DMS 273 treated with DMSO at 0.1 percent for 48 hours (cell line): ENCODE measurements at places on chromosomes 11 and 22.

DNA sequence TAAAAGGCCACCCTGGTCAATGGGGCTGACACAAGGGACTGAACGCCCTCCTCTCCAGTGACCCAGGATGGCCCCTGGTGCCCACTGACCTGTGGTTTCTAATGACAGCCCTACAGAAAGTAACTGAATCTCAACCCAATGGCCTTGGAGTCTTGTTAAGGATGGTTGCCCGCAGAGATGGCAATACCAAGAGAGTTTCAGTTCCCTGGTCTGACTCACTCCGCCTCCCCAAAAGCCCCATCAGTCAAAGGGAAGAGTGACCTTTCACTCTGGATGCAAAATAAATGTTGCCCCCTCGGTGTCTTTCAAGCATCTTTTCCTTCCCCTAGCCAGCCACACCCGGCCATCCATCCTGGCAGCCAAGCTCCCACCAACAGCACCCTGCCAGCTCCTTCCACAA is 57.7 kb upstream of the ISX start:
- DNase-seq, result no peak

GRCh38 chr11:47864901-47865300 is 16.8 kb upstream of the NUP160 start:
- no peak for DNase-seq

GRCh38 chr11:123509737-123510578 is 79.9 kb downstream of the GRAMD1B start:
- DNase-seq, result no peak

DNA sequence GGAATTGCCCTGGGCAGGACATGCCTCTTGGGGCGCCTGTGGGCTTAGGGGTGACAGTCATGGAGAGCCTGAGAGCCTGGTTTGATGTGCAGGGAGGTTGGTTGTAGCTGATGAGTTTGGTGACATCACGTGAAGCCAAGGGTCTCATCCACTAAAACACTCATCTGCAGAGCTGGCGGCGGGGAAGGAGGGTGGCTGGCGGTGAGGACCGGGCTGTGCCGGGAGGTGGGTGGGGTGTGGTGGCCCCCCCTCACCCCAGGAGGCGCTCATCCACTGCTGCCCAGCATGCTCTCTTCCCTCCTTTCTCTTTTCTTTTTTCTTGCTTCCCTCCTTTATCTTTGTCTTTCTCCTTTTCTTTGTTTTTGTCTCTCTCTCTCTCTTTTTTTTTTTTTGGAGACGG is 49.0 kb downstream of the GRAMD4 start:
- no peak for DNase-seq

DNA sequence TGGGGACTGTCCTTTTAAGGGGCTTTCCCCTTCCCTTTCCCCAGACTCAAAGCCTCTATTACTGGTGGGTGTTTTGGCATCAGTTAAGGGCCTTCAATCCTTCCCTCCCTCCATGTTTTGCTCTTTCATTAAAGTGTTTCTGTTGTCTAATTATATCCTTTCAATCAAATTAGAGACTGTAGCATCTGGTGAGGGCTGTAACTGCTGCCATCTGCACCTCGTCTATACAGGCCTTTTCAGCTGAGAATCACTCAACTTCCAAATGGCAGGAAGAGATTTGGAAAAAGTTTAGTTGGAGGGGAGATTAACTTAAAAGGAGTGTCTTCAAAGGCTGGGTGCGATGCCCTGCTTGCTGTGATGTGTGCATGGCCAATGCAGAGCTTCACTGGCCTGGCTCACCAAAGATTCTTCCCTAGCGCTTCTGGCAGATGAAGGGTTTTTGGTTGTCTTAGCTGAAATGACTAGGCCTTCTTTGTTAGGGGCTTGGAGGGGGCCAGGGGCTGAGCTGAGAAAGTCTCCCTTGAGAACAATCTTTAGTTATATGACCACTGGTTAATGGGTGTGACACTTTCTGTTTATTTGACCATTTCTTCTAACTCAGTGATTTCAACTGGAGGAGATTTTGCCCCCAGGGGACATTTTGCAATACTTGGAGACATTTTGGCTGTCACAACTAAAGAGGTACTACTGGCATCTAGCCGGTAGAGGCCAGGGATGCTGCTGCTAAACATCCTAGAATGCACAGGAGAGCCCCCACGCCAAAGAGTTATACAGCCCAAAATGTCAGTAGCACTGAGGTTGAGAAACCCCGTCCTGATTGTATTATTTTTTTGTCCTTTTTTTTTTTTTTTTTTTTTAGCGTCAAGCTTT is 7.5 kb downstream of the KREMEN1 start:
- peak; percentile 84 for DNase-seq

DNA sequence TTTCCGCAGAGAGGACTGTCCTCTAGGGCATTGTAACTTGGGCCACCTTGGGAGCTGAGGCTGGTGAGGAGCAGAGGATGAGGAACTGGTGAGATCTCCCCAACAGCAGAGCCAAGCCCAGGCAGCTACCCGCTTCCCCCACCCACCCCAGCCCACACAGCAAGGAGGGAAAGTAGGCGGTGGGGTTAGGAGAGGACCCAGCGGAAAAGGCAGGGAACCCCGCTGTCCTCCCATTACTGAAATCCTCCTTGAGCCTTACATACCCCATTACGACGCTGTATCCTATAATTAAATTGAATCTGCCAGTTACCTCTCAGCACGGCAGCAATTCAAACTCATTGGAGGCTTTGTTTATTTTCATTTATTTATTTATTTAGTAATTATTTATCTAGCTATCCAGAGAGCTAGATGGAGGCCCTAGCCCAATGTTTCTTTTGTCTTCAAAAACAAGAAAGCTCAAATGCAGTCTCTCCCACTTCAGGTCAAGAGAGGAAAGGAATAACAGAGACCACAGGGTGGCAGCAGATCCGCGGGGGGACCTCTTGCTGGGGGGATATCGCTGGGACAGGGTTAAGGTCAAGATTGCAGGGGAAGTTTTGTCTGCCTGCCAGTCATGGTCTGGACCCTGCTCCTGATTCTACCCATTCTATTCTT is 218.0 kb downstream of the ST3GAL4 start:
- no peak for DNase-seq

DNA sequence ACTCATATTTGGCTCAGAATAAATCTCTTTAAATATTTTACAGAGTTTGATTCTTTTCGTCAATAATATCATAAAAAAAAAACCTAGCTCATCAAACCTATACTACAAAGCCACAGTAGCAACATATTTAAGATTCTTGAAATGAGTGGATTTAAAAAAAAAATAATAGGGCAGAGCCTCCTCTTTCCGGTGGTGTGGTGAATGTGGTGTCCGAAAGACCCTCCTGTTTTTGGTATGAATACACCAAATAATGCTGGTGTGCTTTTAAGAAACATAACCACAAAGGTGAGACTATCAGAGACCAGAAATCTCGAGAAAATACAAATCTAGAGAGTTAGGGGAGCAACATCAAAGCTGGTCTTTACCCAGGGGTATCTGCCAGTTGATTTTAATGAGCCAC is 342.6 kb downstream of the TBC1D22A start:
- no peak for DNase-seq

GRCh38 chr11:61297746-61298145 is 2.6 kb upstream of the VWCE start:
- no peak for DNase-seq

GRCh38 chr11:44564166-44564565 is 1.3 kb upstream of the CD82 start:
- DNase-seq, result no peak

DNA sequence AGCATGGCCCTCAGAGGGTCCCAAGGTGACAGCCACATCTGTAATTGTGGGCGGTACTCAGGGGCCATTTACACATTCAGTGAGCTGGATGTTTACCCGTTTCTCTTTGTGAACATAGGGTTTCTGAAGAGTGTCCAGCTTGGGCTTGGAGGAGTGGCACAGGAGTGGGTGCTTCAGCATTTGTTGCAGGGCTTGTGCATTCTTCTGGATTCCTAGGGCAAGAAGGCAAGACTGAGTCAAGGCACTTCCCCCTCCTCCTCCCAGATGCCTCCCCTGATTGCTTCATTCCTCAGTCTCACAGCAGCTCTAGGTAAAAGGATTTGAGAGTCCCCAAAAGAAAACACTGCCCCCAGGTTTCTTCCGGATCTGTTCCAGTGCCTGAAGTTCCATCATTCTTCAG is 95.4 kb downstream of the RNF169 start:
- DNase-seq, result no peak

GRCh38 chr11:33394431-33395109 is 137.4 kb downstream of the HIPK3 start:
- DNase-seq, result no peak

- no peak for DNase-seq
Observed at GRCh38 chr11:64144587-64145472, 21.1 kb downstream of the MACROD1 start.

DNA sequence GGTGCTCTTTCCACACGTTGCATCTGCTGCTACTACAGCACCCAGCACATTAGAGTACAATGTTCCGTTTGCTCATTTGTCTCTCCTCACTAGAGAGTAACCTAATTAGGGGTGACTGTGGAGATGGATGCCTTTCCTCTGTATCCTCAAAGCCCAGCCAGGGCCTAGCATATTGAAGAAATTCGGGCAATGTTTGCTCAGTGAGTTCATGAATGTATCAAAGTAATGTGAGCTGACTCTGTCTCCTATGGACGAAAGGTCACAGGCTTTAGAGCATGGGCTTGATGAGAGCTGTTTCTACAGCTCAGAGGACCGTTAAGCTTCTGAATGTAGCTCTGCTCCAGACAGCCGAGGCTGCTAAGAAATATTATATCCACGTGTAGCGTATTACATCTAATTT is 67.5 kb downstream of the C11orf58 start:
- no peak for DNase-seq

GRCh38 chr11:953512-953911 is 27.8 kb downstream of the AP2A2 start:
- DNase-seq, result no peak

- DNase-seq, result peak; percentile 2
Observed at GRCh38 chr11:85941380-85941973, 86.3 kb downstream of the CCDC83 start.

GRCh38 chr11:36976741-36977140 is 378.7 kb upstream of the RAG2 start:
- DNase-seq, result no peak

DNA sequence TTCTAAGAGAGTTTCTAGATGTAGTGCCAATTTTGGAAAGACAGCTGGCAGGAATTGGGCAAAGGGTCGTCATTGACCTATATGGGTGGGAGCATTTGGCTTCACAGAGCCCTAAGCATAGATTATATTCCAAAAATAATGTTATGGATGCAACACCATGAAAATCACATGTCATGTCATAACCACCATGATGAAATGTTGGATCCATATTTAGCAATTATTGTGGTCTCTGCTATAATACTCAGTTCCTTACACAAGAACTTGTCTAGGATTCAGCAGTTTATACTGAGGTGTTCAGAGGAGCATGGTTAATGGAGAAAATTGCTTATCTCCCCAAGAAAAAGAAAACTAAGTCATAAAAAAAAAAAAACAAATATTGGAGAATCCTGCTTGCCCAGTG is 31.6 kb downstream of the NTM start:
- no peak for DNase-seq

- DNase-seq, result no peak
Observed at GRCh38 chr22:29184849-29185490, 20.7 kb upstream of the EMID1 start.

- DNase-seq, result no peak
Observed at GRCh38 chr11:114059278-114059983, at the start of gene ZBTB16. Gene ZBTB16 (plus strand): TSS chr11:114059711. CDS start chr11:114063301, 3,590 bp downstream.

GRCh38 chr22:40808018-40808841 is 10.9 kb downstream of the SLC25A17 start:
- no peak for DNase-seq

GRCh38 chr11:104529213-104529612 is 365.3 kb upstream of the PDGFD start:
- DNase-seq, result peak; percentile 48

DNA sequence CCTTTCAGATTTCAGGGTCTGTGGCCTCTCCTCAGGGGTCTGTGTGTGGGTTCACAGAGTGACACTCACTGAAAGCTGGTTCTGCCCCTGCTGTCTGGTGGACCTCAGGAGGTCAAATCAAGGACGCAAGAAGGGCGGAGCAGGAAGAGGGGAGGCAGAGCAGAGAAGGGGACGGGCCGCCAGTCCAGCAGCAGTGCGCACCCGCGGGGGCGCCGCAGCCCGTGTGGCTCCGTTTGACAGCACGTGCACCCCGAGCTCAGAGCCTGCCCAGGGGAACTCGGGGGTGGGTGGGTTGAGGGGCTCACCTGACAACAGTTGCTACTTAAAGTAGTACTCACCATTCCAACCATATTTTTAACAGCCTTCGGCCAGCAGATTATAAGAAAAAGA is 71.4 kb upstream of the PITPNB start:
- DNase-seq, result no peak
